Vagina (tissue), 2 donors: ENCODE measurements at places on chromosomes 11 and 22. TPM values are rescaled to one million over a fixed set of nuclear protein-coding genes. Genes with fewer than 3 reads are reported as not detected.

DNA sequence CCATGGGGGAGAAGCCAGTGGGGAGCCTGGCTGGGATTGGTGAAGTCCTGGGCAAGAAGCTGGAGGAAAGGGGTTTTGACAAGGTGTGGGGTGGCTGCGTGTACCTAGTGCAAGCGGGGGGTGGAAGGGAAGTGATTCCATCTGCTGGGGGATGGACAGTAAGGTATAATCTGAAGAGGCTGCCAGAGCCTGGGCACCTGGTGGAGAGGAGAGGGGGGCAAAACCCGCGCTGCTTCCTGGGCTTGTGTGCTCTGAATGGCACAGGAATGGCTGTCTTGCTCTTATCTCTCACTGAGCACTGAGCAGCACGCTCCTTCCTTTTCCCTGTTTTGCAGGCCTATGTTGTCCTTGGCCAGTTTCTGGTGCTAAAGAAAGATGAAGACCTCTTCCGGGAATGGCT, 988 bp downstream of the BANF1 start:
- H3K27ac ChIP-seq: peak overlapping the region; percentile 97
- peak overlapping the region; percentile 96 for H3K4me3 ChIP-seq
- H3K27me3 ChIP-seq: no peaks in the 10 kb centered on the region

DNA sequence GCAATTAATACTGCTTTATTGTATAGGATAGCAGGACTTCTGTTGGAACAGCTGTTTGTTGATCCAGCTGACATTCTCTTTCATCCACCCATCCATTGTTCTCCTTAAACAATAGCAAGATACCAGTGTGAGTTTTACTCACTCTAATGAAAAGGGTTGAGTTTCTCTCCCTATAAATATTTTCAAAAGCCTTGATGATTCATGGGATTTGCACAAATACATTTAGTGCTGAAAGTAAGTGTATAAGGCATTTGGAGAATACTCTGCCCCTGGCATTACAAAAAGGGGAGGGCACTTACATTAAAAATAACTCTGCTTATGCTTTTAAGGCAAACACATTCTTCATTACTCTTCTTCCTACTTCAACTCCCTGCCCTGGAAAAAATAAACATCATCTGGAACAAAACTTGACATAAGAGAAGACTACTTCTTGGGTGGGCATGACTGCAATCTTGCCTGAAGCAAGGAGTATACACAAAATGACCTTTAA, 634.9 kb downstream of the METTL15 start:
- no peaks in the 10 kb centered on the region for H3K36me3 ChIP-seq
- no peak overlapping the region for H3K4me3 ChIP-seq
- DNase-seq: no peak
- no peaks in the 10 kb centered on the region for H3K4me1 ChIP-seq
- no peak overlapping the region for H3K27ac ChIP-seq

GRCh38 chr11:135036488-135037297, 624.7 kb upstream of the B3GAT1 start:
- no peak overlapping the region for H3K4me3 ChIP-seq
- H3K4me1 ChIP-seq: no peaks in the 10 kb centered on the region
- no peak overlapping the region for H3K27ac ChIP-seq
- H3K36me3 ChIP-seq: no peaks in the 10 kb centered on the region
- H3K27me3 ChIP-seq: no peaks in the 10 kb centered on the region

DNA sequence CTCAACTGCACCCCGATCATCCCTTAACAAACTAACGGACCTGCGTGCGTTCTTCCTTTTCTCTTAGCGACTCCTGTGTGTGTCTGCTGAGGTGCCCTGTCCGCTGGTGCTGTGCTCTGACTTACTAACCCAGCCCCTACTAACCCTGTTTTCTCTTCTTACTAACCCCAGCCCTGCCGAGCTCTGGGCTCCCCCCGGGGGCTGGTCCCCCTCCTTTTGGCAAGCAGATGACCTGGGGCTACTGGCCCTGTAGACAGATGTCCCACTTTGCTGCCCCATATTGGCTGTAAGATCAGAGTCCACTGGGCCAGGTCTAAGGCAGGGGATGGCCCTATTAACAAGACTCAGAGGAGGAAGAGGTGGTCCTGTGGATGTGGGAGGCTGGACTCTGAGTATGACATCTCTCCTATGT, 14.7 kb downstream of the MIAT start:
- peak overlapping the region; percentile 80 for H3K4me3 ChIP-seq
- H3K36me3 ChIP-seq: no peaks in the 10 kb centered on the region
- DNase-seq: no peak
- H3K27me3 ChIP-seq: no peaks in the 10 kb centered on the region
- peaks cover 28% of the 10 kb centered on the region for H3K4me1 ChIP-seq

OR2AG1 gene
- total RNA-seq: not detected

DNA sequence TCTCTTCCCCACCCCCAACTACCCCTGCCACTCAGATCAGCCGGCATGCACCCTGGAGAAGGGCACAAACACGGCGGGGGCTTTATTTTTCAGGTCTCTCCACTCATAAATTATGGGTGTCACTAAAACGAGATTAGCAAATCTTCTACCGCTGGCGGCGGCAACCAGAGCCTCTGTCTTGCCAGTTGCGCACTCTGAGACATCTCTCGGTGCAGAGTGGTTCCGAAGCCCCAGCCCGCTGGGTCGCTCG, 125.3 kb upstream of the C11orf58 start:
- peaks cover 7% of the 10 kb centered on the region for H3K27me3 ChIP-seq
- no peaks in the 10 kb centered on the region for H3K36me3 ChIP-seq
- no peak for DNase-seq

- no peaks in the 10 kb centered on the region for H3K27me3 ChIP-seq
- H3K36me3 ChIP-seq: no peaks in the 10 kb centered on the region
- peaks cover 22% of the 10 kb centered on the region for H3K4me1 ChIP-seq
- H3K4me3 ChIP-seq: peak overlapping the region; percentile 76
- DNase-seq: no peak
These were observed 1.0 kb downstream of the SMCO4 start for GRCh38 chr11:93541884-93542810.

LRRC56 gene
- total RNA-seq: 0.49 TPM

TENM4 gene
- 12.5 TPM for total RNA-seq

DNA sequence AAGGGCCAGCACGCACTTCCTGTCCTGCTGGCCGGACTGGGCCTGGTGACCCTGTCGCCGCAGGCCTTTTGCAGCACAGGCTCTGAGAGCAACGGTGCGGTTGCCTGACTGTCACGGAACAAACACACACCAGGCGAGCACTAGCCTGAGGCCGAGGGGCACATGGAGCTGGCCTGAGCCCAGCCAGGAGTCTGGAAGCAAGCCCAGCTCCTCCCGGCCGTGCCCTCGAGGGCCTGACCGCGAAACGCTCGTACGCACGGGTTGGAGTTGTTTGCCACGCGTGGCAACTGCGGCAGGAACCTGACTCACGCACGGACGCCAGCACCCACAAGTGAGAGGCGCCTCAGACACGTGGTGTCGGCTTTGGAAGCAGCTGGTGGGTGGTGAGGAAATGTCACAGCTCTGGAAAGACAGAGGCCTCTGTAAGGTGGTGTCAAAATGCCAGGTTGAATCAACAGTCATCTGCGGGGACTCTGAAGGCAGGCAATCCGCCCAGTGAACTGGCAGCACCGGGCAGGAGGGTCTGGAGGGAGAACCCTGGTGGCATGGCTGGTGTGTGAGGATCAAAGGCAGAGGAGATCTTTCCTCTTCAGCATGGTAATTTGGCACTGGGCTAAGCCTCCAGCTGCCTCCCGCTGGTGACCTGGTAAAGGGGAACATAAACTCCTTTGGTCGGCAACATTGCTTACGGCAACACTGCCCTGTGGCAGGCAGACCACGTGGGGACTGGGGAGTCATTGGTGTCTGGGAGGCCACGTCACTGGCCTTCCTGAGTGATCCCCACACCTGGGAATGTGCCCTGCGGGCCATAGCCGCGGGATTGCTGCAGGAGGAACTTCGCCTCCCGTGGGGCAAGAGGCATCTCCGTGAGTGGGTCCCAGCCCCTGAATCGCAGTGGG, 15.3 kb upstream of the IL17REL start:
- H3K36me3 ChIP-seq: no peaks in the 10 kb centered on the region
- H3K4me1 ChIP-seq: peaks cover 15% of the 10 kb centered on the region
- DNase-seq: no peak
- no peak overlapping the region for H3K4me3 ChIP-seq
- no peaks in the 10 kb centered on the region for H3K27me3 ChIP-seq
- H3K27ac ChIP-seq: no peak overlapping the region

TMEM9B gene
- 26.8 TPM for total RNA-seq

DNA sequence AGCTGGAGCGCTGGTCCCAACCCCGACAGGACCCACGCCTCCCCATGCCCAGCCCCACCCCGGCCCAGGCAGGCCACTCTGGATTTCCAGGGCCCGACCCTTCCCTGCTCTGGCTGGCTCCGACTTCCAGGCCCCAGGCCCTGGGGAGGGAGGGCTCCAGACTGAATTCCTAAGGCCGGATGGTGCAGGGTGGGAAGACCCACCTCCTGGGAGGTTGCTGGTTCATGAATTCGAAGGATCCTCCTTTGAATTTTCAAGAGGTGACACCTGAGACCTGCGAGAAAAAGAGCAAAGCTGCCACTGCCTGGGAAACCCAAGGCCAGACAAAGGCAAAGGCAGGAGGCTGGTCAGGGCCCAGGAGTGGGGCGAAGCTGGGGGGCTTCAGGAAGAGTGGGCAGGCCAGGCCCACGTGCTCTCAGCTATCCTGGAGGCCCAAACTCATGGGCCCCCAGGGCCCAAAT, 47.0 kb upstream of the LINC01488 start:
- no peak overlapping the region for H3K4me3 ChIP-seq
- no peaks in the 10 kb centered on the region for H3K27me3 ChIP-seq
- H3K4me1 ChIP-seq: no peaks in the 10 kb centered on the region
- no peak for DNase-seq
- H3K27ac ChIP-seq: no peak overlapping the region

AMPD3 gene
- 20.1 TPM for total RNA-seq

GRCh38 chr11:108975026-108975425, 310.2 kb downstream of the DDX10 start:
- no peaks in the 10 kb centered on the region for H3K4me1 ChIP-seq
- H3K36me3 ChIP-seq: no peaks in the 10 kb centered on the region
- no peak overlapping the region for H3K27ac ChIP-seq
- H3K27me3 ChIP-seq: no peaks in the 10 kb centered on the region
- DNase-seq: no peak

GRCh38 chr22:39627208-39627607, 56.7 kb downstream of the CACNA1I start:
- no peaks in the 10 kb centered on the region for H3K4me1 ChIP-seq
- H3K27me3 ChIP-seq: no peaks in the 10 kb centered on the region
- no peak overlapping the region for H3K4me3 ChIP-seq
- H3K36me3 ChIP-seq: no peaks in the 10 kb centered on the region
- H3K27ac ChIP-seq: no peak overlapping the region

GRCh38 chr11:118841469-118842242, 42.0 kb upstream of the CXCR5 start:
- no peak for DNase-seq
- no peaks in the 10 kb centered on the region for H3K36me3 ChIP-seq
- H3K27me3 ChIP-seq: no peaks in the 10 kb centered on the region
- H3K27ac ChIP-seq: no peak overlapping the region

GRCh38 chr11:108786281-108786990, 121.6 kb downstream of the DDX10 start:
- H3K27me3 ChIP-seq: no peaks in the 10 kb centered on the region
- H3K4me3 ChIP-seq: no peak overlapping the region
- no peaks in the 10 kb centered on the region for H3K36me3 ChIP-seq
- H3K4me1 ChIP-seq: peaks cover 8% of the 10 kb centered on the region
- no peak for DNase-seq

- no peak for DNase-seq
- no peaks in the 10 kb centered on the region for H3K27me3 ChIP-seq
- H3K4me1 ChIP-seq: no peaks in the 10 kb centered on the region
- no peak overlapping the region for H3K4me3 ChIP-seq
These were observed 46.5 kb downstream of the GRAMD4 start for GRCh38 chr22:46666577-46667244.

HORMAD2 gene
- total RNA-seq: not detected

ANO9 gene
- 12.0 TPM for total RNA-seq

GRCh38 chr22:39148026-39148726, 4.3 kb downstream of the CBX7 start:
- no peaks in the 10 kb centered on the region for H3K36me3 ChIP-seq
- H3K27me3 ChIP-seq: no peaks in the 10 kb centered on the region
- peak overlapping the region; percentile 99 for H3K27ac ChIP-seq
- peaks cover 81% of the 10 kb centered on the region for H3K4me1 ChIP-seq

SPTBN2 gene
- total RNA-seq: 117 TPM

SAA4 gene
- 1.7 TPM for total RNA-seq

ART1 gene
- not detected for total RNA-seq

DNA sequence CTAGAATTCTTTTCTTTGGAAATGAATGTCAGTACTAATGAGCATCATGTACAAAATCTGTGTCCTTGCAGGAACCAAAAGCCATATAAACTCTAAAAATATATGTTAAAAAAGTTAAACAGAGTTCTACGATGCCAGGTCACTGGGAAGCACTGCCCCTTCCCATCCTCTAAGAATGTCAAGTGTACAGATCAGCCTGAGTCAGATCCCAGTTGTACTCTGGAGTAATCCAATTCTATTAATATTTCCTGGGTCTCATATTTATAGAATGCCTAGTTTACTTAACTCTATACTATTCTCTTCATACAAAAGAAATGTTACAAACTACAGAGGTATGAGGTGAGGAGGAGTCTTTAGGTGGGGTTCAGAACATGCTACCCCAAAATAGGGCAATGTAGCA, 460.1 kb downstream of the DLG2 start:
- no peaks in the 10 kb centered on the region for H3K4me1 ChIP-seq
- no peaks in the 10 kb centered on the region for H3K27me3 ChIP-seq
- H3K27ac ChIP-seq: no peak overlapping the region
- H3K36me3 ChIP-seq: no peaks in the 10 kb centered on the region
- H3K4me3 ChIP-seq: no peak overlapping the region
- no peak for DNase-seq

GRCh38 chr11:61626580-61627380, 45.9 kb upstream of the SYT7 start:
- H3K27ac ChIP-seq: no peak overlapping the region
- no peak overlapping the region for H3K4me3 ChIP-seq
- no peaks in the 10 kb centered on the region for H3K27me3 ChIP-seq
- DNase-seq: no peak

FZD4 gene
- 47.1 TPM for total RNA-seq

DNA sequence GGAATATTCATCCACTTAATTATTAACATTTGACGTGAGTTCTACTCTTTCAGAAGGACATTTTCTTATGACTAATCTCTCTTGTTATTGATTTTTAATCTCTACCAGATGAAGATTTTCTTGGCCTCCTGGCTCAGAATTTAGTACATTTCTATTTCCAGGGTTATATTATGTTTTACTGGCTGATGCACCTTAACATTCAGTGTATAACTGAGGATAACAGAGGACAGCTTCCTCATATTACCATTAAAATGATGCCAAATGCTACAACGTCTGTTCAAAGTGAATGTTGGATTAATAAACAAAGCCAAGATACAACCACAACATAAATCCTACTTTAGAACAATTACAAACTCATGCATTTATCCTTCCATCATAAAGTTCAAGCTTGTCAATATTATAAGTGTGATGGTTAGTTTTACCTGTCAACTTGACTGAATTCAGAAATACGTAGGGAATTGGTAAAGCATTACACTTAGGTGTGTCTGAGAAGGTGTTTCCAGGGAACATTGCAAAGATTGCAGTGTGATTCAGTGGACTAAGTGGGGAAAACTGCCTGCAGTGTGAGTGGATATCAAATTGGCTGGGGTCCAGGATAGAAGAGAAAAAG, 485.2 kb downstream of the LRRC4C start:
- no peak overlapping the region for H3K4me3 ChIP-seq
- no peaks in the 10 kb centered on the region for H3K36me3 ChIP-seq
- no peak overlapping the region for H3K27ac ChIP-seq
- DNase-seq: no peak
- H3K4me1 ChIP-seq: no peaks in the 10 kb centered on the region
- H3K27me3 ChIP-seq: no peaks in the 10 kb centered on the region

CRYBB3 gene
- not detected for total RNA-seq
